ENCODE measurements at places on chromosomes 12 and 14. TPM values are rescaled to one million over a fixed set of nuclear protein-coding genes. Genes with fewer than 3 reads are reported as not detected.

TSPAN19 gene
- total RNA-seq, result not detected

GRCh38 chr14:99670361-99671234, 13.5 kb upstream of the CYP46A1 start:
- no peaks in the 10 kb centered on the region for H3K4me1 ChIP-seq
- no peak overlapping the region for H3K4me3 ChIP-seq
- DNase-seq, result no peak
- no peaks in the 10 kb centered on the region for H3K36me3 ChIP-seq
- H3K27me3 ChIP-seq, result peaks cover 2% of the 10 kb centered on the region

MYF6 gene
- total RNA-seq, result not detected

GRCh38 chr12:6285532-6286306, 24.8 kb upstream of the PLEKHG6 start:
- DNase-seq, result no peak
- no peaks in the 10 kb centered on the region for H3K36me3 ChIP-seq
- peaks cover 4% of the 10 kb centered on the region for H3K4me1 ChIP-seq
- H3K27me3 ChIP-seq, result peaks cover 16% of the 10 kb centered on the region
- no peak overlapping the region for H3K27ac ChIP-seq

NCAPD2 gene
- 157 TPM for total RNA-seq

- H3K4me1 ChIP-seq, result no peaks in the 10 kb centered on the region
- no peak for DNase-seq
- no peak overlapping the region for H3K27ac ChIP-seq
These were observed 216.0 kb upstream of the PRKD1 start for GRCh38 chr14:30143627-30144026.

PLEK2 gene
- total RNA-seq, result 0.97 TPM

GRCh38 chr12:53612978-53613377, 13.2 kb downstream of the ATF7 start:
- no peak overlapping the region for H3K27ac ChIP-seq
- no peak overlapping the region for H3K4me3 ChIP-seq
- DNase-seq, result no peak
- no peaks in the 10 kb centered on the region for H3K27me3 ChIP-seq
- H3K36me3 ChIP-seq, result peaks cover 8% of the 10 kb centered on the region
- peaks cover 7% of the 10 kb centered on the region for H3K4me1 ChIP-seq

CCDC92 gene
- total RNA-seq, result 25.4 TPM

DNA sequence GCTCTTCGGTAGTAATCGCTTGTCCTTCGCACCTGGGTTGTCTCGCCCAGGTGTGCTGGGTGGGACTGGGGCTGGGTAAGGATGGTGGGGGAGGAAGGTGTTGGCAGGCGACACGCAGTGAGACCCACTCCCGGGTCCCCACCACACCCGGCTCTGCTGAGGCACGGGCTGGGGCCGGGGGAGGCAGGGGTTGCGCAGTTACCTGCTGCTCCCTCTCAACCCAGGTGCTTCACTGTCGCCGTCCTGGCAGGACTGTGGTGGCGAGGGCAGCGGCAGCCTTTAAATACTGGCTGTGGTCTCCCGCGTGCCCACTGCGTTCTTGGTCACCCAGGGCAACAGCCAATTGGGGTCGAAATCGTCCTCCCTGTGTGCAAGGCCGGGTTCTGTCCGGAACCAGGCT, at the start of gene CCER1:
Gene CCER1, minus strand, starts transcription at position 256 of the 400 bp plus-strand sequence. CDS start 434 bp downstream, outside the sequence.
- H3K4me3 ChIP-seq, result no peak within 1 kb of the TSS
- peaks cover 11% of the 10 kb centered on the region for H3K27me3 ChIP-seq
- DNase-seq, result no peak
- H3K4me1 ChIP-seq, result peaks cover 2% of the 10 kb centered on the region
- H3K27ac ChIP-seq, result no peak within 1 kb of the TSS
- no peaks in the 10 kb centered on the region for H3K36me3 ChIP-seq

- no peak overlapping the region for H3K4me3 ChIP-seq
- no peaks in the 10 kb centered on the region for H3K4me1 ChIP-seq
- H3K27ac ChIP-seq, result no peak overlapping the region
- H3K27me3 ChIP-seq, result no peaks in the 10 kb centered on the region
- H3K36me3 ChIP-seq, result no peaks in the 10 kb centered on the region
These were observed 70.4 kb upstream of the SLCO1C1 start for GRCh38 chr12:20624718-20625117.

CRADD gene
- 11.3 TPM for total RNA-seq

- H3K27ac ChIP-seq, result no peak overlapping the region
- H3K36me3 ChIP-seq, result no peaks in the 10 kb centered on the region
- no peak for DNase-seq
- H3K4me3 ChIP-seq, result no peak overlapping the region
- no peaks in the 10 kb centered on the region for H3K4me1 ChIP-seq
- H3K27me3 ChIP-seq, result no peaks in the 10 kb centered on the region
These were observed 116.6 kb upstream of the NPAS3 start for GRCh38 chr14:32821964-32822653.

DNA sequence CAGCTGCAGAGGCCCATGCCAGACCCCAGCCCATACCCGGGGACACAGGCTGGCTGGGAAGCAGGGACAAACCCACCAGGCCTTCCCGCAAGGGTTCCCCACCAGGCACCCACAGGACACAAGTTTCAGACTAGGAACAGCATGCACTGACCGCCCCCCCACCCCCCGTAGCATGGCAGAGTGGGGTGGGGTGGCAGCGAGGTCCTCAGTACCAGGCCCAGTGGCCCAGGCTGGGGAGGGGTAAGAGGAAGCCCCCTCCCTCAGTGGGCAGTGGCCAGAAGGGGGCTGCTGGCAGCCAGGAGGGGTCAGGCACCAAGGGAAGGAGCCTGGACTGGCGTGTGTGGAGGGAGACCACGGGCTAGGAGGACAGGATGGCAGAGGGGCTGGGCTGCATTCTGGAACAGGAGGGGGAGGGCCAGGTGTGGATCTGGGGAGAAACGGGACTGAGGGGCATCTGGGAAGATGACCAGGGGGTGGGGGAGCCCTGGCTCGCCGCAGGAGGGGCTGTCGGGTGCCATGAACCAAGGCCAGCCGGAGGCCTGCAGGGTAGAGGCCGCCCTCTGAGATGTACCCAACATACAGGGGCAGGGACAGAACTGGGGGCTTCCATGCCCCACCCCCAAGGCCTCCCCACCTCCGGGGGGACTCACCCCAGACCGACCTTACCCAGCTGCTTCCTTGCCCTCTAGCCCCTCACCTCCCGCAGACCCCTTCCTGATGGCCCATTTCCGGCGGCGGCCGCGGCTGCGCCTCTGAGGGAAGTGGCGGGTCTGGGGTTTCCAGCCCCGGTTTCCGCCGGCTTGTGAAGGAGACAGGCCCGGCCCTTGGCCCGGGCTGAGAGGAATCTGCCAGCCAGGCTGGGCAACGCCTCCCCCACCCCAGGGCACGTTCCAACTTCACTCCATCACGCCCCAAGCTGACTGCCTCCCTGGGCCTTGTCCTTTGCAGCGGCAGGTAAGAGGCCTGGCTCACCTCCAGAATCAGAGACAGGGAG, 5.6 kb upstream of the JAG2 start:
- peaks cover 21% of the 10 kb centered on the region for H3K4me1 ChIP-seq
- H3K4me3 ChIP-seq, result peak overlapping the region; percentile 50
- H3K27ac ChIP-seq, result peak overlapping the region; percentile 58
- H3K27me3 ChIP-seq, result peaks cover 8% of the 10 kb centered on the region
- no peaks in the 10 kb centered on the region for H3K36me3 ChIP-seq

- no peaks in the 10 kb centered on the region for H3K4me1 ChIP-seq
- no peak overlapping the region for H3K4me3 ChIP-seq
- no peaks in the 10 kb centered on the region for H3K27me3 ChIP-seq
- H3K27ac ChIP-seq, result no peak overlapping the region
- DNase-seq, result no peak
These were observed 23.0 kb downstream of the ZNF891 start for GRCh38 chr12:133107121-133107520.

- H3K27ac ChIP-seq, result no peak overlapping the region
- H3K4me1 ChIP-seq, result no peaks in the 10 kb centered on the region
- H3K4me3 ChIP-seq, result no peak overlapping the region
- no peaks in the 10 kb centered on the region for H3K36me3 ChIP-seq
- peaks cover 2% of the 10 kb centered on the region for H3K27me3 ChIP-seq
These were observed 108.3 kb downstream of the NUAK1 start for GRCh38 chr12:106030210-106031071.

SIX4 gene
- total RNA-seq, result not detected

GRCh38 chr12:124835656-124836410, 27.8 kb downstream of the SCARB1 start:
- peaks cover 2% of the 10 kb centered on the region for H3K36me3 ChIP-seq
- no peaks in the 10 kb centered on the region for H3K27me3 ChIP-seq
- no peak for DNase-seq
- no peak overlapping the region for H3K27ac ChIP-seq
- no peak overlapping the region for H3K4me3 ChIP-seq

DNA sequence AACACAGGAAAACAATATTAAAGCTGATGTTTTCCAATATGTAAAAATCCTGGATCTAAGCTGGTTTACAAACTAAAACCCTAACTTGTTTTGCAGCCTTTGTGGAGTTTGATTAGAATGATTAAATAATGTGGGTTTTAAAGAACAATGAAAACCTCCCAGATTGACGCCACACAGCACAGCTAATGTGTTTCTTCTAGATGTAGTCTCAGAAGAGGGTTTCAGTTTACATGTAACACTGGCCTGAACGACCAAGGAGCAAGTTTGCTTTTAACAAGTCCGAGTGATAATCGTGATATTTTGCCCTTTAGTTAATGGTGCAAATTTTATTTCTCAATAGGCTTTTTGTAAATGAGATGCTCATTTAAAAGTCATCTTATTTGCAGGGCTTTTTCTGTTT, 11.0 kb downstream of the HMGA2 start:
- no peaks in the 10 kb centered on the region for H3K4me1 ChIP-seq
- no peak overlapping the region for H3K27ac ChIP-seq
- DNase-seq, result no peak
- H3K27me3 ChIP-seq, result peaks cover 24% of the 10 kb centered on the region
- no peaks in the 10 kb centered on the region for H3K36me3 ChIP-seq

GRCh38 chr14:73452341-73453186, 5.8 kb downstream of the NUMB start:
- peaks cover 33% of the 10 kb centered on the region for H3K4me1 ChIP-seq
- no peak for DNase-seq
- H3K4me3 ChIP-seq, result no peak overlapping the region
- H3K27me3 ChIP-seq, result no peaks in the 10 kb centered on the region
- no peaks in the 10 kb centered on the region for H3K36me3 ChIP-seq
- H3K27ac ChIP-seq, result no peak overlapping the region

GRCh38 chr12:5694759-5695409, 250.2 kb downstream of the ANO2 start:
- no peaks in the 10 kb centered on the region for H3K27me3 ChIP-seq
- H3K4me3 ChIP-seq, result no peak overlapping the region
- peaks cover 1% of the 10 kb centered on the region for H3K36me3 ChIP-seq
- no peaks in the 10 kb centered on the region for H3K4me1 ChIP-seq
- DNase-seq, result no peak

DNA sequence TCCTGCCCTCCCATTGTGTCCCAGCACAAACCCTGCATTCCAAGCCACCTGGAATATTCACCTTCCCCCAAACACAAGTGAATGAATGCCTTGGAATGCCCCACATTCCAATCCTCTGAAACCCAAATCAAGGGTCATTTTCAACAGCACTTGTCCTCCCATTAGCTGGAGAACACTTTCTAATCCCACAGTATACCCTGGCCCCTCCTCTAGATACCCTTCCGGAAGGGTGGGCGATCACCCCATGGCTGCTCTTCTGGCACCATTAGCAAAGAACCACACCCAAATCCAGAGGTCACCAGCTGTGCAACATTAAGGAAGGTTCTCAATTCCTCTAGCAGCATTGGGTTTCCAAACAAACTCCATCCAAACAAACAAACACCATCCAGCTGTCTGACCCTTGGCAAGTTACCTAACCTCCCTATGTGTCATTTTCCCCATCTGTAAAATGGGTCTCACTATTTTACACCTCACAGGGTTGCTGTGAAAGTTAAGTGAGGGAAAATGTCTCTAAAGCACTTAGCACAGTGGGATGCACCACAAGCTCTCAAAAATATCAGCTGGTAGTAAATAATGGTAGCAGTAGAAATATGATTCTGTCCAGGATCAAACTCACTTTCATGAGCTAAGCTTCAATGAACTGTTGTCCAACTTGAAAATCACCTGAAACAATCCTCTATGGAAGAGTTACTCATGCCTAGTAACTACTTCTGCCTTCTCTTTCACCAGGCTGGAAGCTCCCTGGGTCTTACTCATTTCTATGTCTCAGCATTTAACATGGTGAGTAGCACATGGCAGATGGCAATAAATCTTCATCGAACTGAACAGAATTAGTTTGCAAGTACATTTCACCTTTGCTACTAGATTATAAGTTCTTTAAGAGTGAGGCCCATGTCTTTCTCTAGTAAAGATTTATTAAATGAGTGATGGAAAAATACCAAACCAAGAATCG, 5.3 kb downstream of the NUAK1 start:
- H3K36me3 ChIP-seq, result no peaks in the 10 kb centered on the region
- H3K4me3 ChIP-seq, result no peak overlapping the region
- no peak for DNase-seq
- H3K4me1 ChIP-seq, result peaks cover 4% of the 10 kb centered on the region

ZC3H14 gene
- 43.3 TPM for total RNA-seq

KERA gene
- total RNA-seq, result not detected

DNA sequence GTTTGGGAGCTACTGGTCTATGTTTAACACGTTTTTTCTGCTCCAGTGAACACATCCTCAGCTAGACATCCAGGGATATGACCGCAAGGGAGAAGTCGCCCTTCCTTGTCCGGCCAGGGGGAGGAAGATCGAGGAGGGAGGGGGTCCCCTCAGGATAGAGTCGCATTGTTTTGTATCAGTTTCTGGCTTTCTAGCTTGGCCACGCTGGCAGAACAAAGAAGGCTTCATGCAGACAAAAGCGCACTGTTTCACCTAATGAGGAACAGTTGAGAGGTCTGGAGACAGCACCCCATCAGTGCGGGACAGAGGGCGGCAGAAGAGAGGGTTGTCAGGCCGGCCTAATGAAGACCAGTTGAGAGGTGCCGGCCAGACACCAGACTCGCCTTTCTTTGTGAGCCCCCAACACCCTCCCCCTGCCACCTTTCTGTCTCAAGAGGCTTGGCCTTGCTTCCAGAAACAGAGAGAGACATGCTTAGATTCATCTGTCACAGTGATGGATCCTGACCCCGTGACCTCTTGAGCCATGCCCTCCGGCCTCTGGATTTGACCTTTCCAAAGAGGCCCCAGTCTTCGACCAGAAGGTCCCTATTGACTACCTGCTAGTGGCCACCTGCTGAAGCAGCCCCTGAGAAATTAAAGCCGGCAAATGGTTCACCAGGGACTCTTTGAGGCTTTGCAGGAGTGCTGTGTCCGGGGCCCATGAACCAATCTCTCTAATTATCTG, 254.7 kb upstream of the TBX3 start:
- H3K36me3 ChIP-seq, result no peaks in the 10 kb centered on the region
- H3K27me3 ChIP-seq, result no peaks in the 10 kb centered on the region
- H3K4me1 ChIP-seq, result no peaks in the 10 kb centered on the region
- no peak overlapping the region for H3K27ac ChIP-seq
- DNase-seq, result no peak

TIMM9 gene
- 38.0 TPM for total RNA-seq

DNA sequence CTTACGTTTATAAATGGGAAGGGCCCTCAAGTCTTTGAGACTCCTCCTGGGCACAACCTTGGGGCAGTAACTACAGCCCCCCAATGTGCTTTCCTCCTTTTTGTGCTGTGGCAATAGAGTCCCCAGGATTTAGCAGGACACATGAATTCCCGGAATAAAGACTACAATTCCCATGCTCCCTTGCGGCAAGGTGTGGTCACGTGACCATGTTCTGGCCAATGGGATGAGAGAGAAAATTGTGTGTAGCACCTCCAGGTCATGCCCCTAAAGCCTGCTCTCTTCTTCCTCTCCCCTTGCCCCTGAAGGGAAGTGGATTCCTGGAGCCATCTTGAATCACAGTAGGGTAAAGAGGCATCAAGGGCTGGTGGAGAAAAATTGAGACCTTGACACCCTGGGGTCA, 295.1 kb upstream of the SFSWAP start:
- no peaks in the 10 kb centered on the region for H3K4me1 ChIP-seq
- no peak overlapping the region for H3K27ac ChIP-seq
- no peak overlapping the region for H3K4me3 ChIP-seq
- H3K27me3 ChIP-seq, result no peaks in the 10 kb centered on the region

HNF1A gene
- not detected for total RNA-seq
